ENCODE measurements at places on chromosomes 12 and 14.

GRCh38 chr14:88248606-88249005 lies 74.5 kb downstream of the KCNK10 start:
- no peak for DNase-seq

DNA sequence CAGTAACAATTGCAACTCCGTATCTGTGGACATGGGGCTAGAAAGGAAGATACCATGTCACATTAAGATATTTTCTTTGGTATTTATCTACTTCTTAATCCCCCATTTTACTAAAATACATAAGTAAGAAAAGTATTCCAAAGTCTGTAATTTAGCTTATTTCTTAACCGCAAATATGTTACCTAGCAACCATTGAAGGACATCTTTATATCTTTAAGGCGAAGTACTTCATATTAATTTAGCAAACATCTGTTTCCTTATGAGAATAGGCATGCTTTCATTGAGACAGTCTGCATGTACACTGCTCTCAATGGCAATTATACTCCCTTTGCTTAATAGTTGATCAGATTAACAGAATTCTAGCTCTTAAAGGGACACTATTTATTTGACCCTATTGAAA lies 88.8 kb downstream of the NAV3 start:
- no peak for DNase-seq

DNA sequence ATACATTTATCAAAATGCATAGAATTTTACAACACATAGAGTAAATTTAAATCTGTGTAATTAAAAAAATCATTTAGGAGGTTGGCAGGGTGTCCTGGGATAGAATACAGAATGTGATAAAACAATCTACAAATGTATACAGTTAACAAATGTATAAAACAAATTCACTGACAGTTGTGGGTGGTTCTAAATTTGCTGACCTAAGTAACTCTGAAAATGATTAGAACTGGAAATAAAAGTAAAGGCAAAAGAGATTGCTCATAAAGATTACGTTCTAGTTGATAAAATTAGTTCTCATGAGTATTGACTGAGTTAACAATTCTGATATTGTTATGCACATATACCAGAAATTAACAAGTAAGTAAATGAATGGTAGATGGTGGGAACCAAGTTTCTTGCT lies 1827.3 kb upstream of the FLRT2 start:
- DNase-seq = no peak

DNA sequence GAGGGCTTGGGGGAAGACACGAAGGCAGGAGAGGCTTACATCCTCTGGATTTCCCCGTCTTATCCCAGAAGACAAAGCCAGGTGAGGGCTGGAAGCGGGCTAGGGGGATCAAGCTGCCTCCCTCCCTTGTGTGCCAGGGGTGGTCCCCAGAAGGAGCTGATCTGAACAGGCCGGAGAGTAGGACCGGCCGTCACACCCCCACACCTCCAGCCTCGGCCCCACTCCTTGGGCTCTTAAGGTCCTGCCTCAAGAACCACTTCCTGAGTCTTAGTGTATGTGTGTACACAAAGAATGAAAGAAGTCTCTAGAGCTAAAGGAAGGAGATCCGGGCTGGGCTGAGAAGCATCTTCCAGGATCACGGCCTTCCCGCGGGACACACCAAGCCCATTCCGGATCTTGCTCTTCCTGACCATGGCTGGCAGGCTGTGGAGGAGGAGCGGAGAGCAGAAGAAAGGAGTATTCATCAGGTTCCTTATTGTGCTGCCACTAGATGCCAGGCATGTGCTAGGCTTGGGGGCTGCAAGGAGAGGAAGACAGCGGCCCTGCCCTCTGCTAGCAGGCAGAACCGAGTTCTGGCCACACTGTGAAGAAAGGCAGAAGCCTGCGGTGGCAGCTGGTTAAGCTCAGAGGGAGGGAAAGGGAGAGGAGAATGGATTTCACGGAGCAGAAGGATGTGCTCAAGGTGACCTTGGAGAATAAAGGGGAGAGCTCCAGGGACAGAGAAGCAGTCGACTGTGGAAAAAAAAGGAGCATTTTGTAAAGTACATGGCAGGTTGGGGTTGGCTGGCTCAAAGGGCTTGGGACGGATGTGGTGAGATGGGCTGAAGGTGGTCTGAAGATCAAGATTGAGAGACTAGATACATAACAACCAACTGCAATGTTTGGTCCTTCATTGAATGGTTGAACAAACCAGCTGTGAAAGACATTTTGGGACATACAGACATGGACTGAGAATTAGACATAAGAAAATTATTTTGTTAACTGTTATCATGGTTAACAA lies 1.3 kb upstream of the CD63 start:
- peak; percentile 90 for DNase-seq

DNA sequence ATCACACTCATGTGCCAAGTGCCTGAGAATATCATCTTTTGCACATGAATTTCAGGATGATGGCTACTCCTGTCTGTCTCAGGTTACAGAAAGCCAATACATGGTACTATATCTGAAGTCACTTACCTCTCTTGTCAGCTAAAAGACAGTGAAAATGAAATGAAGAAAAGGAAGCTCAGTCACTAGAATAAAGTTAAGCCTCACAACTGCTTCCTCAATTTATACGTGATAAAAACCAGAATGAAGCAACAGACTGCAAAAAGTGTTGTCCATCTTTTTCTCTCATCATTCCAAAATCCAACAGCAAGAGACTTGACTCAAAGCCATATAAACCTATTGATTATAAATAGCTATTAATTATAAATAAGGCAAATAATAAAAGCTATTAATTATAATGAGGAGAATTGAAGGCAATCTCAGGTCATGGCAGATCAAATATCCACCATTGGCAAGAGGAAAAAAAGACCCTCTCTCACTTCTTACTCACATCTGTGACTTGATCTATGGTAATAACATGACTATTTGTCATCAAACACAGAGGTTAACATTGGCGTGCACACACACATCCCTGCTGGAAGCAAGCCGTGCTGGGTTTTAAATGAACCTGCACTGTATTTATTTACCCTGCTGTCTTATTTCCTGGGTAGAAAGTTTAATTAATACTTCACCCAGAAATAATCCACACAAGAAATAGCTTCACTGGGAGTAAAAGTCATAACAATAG lies 10.0 kb downstream of the NIN start:
- no peak for DNase-seq

DNA sequence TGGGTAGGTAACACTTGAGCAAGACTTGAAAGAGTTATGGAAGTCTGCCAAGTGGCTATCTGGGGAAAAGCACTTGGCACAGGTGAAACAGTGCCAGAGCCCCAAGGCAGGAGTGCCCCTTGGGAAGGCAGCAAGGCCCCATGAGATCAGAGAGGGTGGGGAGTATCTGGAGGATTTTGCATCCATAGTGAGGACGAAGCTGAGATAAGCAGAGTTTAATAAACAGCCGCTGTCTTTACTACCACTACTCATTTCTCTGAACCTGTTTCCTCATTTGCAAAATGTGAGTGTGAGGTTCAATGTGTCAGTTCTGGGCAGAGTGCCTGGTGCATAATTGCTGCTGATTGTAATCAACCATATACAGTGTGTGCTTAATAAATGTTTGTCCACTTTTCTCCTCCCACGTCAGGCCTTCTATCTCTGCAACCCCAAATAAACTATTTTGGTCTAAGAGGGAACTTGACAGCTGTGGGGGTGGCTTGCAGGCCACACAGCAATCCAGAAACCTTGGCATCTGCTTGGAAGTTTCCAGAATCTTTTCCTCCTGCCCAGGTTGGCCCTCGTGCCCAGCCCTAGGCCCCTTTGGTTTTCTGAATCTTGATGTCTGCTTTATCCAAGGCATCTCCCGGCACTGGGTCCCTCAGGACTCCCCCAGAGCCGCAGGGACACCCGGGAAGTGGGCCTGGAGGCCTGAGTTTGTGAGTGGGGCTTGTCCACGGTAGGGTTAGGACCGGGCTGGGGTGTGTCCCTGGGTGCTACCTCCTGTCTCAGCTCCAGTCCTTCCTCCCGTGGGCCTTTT lies 4.5 kb downstream of the ABCB9 start:
- DNase-seq = no peak

DNA sequence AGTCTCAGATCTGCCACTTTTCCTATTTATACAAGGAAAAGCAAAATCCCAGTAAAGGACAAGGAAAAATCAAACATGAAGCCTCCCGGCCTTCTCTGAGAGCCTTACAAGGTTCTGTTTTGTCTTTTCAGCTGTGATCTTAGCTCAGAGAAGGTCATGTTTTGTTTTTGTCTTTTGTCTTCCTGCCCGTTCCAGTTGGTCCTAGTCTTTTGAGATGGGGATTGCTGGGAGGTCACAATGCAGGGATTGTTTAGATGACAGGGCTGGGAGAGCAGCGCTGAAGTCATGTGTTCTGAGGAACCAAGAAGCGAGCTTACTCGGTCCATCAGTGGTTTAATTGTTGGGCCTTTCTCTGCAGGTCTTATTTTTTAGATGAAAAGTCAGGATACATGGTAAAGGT lies 6.0 kb downstream of the PLEKHH1 start:
- peak; percentile 96 for DNase-seq

GRCh38 chr12:96500693-96501092 lies 11.3 kb downstream of the CFAP54 start:
- DNase-seq = peak; percentile 16

- no peak for DNase-seq
These were observed 1027.2 kb upstream of the TMEM132C start for GRCh38 chr12:127239781-127240180.

DNA sequence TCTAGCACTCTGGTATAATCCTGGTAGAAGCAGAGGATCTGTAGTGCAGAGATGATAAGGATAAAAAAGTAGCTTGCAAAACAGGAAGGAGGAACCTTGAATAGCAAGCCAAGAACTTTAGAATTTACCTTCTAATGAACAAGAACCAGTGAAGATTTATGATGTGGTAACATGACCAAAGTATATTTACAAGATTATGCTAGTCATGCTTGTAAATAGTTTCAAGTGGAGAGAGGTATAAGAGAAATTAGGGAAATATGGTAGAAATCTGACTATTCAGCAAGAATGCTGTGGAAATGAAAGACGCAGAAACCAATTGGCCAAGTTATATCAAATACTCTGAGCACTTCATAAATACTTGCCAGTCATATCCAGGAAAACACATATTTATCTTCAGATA lies 47.8 kb downstream of the ERGIC2 start:
- DNase-seq = no peak

DNA sequence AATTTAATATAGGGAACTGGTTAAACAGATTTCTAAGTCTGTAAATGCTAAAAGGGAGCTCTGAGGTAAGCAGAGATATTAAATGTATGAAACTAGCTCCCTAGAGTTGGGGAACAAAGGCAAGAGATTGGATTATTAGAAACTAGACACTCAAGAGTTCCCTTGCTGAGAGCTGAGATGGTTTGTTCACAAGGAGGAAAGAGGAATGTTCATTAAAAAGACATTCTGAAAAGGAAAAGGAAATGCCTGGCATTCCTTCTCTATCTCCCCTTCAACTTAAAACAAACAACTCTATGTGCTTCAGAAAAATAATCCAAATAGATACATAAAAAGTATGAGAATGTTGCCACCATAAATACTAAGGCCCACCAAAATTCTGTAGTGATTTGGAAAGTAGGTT lies 73.7 kb downstream of the GALNT4 start:
- no peak for DNase-seq

DNA sequence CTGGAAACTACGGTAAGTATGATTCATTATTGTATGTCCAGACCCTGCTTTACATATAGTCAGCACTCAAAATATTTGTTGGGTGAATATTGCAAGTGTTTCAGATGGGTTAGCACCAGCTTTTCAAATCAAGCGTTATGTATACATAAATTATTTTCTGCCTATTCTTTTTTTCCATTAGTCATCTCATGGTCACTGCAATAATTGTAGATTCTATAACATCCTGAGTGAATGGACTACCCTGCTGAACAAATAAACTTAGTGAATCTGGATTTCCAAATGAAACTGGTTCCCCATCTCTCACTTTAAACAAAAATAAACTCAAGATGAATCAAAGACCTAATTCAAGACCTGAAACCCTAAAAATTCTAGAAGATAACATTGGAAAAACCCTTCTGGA lies 152.3 kb downstream of the DIO2 start:
- DNase-seq = no peak

GRCh38 chr14:49767270-49767570 lies 733 bp upstream of the KLHDC2 start:
- no peak for DNase-seq

- no peak for DNase-seq
These were observed 50.6 kb downstream of the RFX4 start for GRCh38 chr12:106633451-106633823.

DNA sequence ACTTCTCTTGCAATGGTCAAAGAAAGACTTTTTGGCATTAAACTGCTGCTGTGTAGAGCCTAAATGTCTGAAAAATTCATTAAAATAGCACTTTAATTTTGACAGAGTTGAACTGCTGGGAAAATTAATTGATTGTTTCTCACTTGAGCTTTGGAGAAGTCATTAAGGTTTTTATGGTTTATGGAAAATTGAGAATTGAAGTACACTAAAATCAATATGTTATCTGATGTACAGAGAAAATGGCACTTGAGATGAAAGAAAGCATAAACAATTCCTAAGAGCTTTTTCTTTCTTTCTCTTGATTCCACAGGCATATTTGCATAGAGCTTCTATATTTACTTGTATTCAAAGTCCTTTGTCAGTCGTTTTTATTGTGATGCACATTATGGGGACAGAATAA lies 188.5 kb upstream of the CAND1 start:
- no peak for DNase-seq

DNA sequence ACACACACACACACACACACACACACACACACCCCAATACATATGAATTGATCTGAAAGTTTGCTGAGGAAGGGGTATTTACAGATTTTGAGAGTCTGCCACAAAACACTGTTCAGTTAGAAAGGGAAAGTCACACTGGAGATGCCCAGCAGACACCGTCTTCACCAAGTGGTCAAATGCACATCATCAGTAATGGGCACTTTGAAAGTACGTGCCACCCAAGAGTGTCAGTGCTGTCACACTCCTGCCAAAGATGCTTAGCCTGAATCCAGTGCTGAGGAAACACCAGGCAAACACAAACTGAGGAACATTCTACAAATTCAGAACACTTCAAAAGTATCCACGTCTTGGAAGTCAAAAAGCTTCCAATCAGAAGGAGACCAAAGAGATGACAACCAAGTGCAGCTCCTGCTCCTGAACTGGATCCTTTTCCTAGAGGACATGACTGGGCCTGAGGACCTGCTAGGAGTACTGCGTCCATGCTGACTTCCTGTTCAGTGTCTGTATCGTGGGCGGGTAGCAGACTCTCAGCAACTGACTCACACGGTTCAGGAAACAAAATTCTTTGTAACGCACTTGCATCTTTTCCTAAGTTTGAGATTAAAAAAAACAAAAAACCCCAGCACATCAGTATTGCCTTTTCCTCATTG lies 18.6 kb downstream of the PSMC1 start:
- DNase-seq = no peak

DNA sequence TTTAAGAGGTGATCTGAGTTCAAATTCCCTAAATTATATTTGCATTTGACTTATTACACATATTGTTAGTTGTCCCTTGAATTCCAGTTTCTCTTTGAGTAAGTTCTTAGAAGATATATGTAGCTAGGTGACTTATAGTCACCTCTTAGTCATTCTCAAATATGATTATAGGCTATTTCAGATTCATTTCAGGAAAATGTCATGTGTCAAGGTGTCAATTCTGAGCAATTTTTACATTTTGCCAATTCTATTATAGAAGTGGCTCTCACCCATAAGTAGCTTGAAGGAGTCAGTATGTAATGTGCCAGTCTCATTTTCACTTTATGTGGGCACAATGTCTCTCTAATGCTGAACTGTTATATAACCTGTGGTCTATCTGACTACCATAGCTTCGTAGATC lies 623.4 kb downstream of the DIO2 start:
- DNase-seq = no peak
